Fibroblast of skin of abdomen (primary cell): ENCODE measurements at places on chromosomes 6 and 20.

GRCh38 chr6:89977808-89978748, 83.8 kb downstream of the GJA10 start:
- peak; percentile 98 for DNase-seq

DNA sequence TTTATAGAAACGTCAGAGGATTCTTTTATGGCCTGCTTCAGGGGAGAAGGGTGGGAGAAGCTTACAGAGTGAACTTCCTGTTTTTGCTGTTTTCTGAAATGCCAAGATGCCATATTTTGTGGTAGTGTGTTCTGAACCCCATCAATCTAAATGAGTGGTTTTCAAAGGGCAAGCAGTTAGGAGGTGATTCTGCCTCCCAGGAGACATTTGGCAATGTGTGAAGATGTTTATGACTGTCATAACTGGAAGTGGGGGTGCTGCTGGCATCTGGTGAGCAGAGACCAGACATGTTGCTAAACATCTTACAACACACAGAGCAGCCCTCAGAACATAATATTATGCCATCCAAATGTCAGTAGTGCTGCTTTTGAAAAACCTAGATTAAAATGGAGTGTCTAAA, 6.0 kb upstream of the PRL start:
- DNase-seq, result peak; percentile 26

DNA sequence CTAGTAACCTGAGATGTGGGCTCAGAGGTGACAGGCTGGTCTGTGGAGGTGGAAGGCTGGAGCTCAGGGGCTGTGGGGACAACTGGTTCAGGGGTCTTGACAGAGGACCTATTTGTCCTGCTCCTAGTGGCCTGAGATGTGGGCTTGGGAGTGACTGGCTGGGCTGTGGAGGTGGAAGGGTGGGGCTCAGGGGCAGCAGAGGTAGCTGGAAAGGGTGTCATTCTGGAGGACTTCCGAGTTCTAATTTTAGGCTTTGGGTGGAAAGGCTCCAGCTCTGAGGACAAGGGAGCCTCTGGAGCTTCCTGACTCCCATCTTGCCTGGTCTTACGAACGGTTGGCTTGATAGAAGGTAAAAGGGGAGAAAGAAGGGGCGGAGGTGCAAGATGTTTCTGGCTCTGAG, 11.5 kb downstream of the MDC1 start:
- no peak for DNase-seq

DNA sequence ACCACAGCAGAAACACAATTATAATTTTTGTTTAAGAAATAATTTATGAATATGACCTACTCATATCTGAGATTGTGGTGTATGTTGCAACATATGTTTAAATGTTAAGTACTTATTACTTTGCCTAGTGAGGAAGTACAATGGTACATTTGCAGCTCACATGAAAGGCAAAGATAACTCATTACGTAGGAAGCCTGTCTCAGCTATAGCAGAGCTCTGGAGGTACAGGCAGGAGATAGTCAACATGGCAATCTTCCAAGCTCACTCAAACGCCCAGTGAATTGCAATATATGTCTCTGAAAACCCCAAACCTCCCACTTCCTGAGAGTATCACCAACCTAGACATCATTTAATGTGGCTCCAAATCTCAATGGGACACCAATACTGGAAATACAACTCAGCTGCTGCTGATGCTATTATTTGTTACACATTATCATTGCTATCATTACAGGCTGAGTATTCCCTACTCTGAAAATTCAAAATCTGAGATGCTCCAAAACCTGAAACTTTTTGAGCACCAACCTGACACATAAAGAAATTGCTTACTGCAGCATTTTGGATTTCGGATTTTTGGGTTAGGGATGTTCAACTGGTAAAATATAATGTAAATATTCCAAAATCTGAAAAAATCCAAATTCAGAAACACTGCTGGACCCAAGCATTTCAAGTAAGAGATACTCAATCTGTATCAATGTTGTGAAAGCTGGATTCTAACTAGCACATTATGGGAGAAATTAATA, 25.1 kb upstream of the GSTA4 start:
- DNase-seq, result peak; percentile 33

- DNase-seq, result no peak
Measured at GRCh38 chr6:97591955-97592354, 308.9 kb upstream of the MMS22L start.

DNA sequence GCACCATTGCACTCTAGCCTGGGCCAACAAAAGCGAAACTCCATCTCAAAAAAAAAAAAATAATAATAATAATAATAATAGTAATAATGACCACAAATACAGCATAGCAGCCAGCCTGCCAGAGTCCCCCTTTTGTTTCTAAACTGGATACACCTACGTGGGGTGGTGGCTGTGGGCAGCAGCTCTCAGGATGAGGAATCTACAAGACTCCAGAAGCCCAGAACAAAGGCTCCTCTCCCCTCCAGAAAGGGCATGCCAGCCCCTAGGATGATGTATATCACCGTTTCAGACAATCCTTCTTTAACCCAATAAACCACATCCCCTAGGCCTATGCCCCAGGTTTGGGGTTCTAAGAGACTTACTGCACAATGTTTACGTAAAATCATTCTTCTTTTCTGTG, 155.9 kb downstream of the QRSL1 start:
- no peak for DNase-seq

- DNase-seq, result peak; percentile 43
Measured at GRCh38 chr6:148557796-148558321, 189.0 kb upstream of the UST start.

GRCh38 chr6:26031151-26031594, 56.1 kb upstream of the HFE start:
- no peak for DNase-seq

- DNase-seq, result no peak
Measured at GRCh38 chr6:16103722-16104121, 25.2 kb upstream of the MYLIP start.

- no peak for DNase-seq
Measured at GRCh38 chr6:19438566-19439353, 398.4 kb upstream of the ID4 start.

DNA sequence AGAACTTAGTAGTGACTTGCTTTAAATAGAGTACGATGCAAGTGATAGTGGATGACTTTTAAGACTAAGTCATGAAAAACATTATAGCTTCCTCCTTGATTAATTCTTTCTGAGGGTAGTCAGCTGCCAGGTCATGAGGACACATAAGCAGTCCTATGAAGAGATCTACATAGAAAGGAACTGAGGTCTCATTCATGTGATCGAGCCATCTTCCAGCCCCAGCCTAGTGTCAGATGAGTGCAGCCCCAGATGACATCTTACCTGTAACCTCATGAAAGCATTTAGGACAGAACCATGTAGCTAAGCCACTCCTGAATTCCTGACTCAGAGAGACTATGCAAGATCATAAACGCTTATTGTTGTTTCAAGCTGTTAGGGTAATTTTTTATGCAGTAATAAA, 67.7 kb downstream of the AK9 start:
- no peak for DNase-seq

DNA sequence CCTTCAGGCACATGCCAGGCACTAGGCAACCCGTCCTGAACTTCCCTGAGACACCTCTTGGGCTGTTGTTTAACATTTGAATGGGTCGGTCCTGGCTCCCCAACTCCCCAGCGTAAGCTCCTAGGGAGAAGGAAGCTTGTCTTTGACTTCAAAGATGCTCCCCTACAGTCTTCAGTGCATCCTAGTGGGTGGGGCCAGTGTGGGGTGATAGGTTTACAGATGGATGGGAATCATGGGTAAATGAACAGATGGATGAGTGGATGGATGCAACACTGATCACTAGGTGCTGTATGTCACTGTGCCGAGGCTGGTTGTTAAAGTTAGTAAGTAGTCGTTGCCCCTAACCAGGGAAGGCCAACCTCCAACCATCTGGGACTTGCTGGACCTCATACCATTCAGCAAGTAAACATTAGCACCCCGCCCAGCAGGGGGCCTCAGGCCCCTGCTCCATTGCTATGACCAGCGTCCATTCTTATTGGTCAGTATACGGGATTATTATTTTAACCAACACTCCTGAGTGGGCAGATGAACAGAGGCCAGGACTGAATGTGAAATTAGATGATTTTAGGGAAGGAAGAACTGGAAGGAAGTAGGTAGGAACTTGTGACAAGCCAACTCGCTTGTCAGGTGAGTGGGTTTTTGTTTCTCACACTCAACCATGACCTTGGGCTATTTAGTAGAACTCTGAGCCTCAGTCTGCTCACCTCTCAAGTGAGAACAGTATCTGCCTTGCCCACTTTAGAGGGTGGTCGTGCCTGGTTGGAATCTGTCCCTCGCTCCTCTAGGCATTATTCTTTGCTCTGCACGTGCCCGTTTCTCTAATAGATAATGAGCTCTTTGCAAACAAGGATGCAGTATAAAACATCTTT, 82.9 kb upstream of the FOXP4 start:
- peak; percentile 59 for DNase-seq

DNA sequence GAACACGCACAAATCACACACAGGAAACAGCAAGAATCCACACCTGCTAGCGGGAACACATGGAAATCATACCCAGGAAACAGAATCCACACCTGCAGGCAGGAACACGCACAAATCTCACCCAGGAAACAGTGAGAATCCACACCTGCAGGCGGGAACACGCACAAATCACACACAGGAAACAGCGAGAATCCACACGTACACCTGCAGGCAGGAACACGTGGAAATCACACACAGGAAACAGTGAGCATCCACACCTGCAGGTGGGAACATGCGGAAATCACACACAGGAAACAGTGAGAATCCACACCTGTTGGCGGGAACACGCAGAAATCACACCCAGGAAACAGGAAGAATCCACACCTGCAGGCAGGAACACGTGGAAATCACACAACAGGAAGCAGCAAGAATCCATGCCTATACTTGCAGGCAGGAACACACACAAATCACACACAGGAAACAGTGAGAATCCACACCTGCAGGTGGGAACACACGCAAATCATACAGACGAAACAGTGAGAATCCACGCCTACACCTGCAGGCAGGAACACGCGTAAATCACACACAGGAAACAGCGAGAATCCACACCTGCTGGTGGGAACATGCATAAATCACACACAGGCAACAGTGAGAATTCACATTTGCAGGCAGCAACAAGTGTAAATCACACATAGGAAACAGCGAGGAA, 108.6 kb downstream of the DLL1 start:
- DNase-seq, result no peak

- no peak for DNase-seq
Measured at GRCh38 chr6:107539849-107540464, 50.0 kb downstream of the SOBP start.

GRCh38 chr6:4820704-4821276, 44.6 kb downstream of the CDYL start:
- DNase-seq, result peak; percentile 89

GRCh38 chr20:61146023-61146422, 106.0 kb upstream of the CDH4 start:
- no peak for DNase-seq
